ENCODE measurements at places on chromosomes 2 and 18.

DNA sequence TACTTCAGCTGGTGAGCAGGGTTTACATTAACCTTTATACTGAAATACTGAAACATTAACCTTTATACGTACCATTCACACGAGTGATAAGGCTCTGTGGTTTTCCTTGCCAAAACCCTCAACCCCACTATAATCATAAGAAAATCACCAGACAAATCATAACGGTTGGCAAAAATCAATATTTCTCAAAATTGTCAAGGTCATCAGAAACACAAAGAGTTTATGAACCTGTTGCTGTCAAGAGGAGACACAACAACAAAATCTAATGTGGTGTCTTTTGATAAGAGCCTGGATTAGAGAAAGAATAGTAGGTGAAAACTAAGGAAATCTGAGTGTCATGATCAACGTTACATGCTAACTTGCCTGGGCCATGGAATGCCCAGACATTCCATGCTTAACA, 396.9 kb upstream of the TMEFF2 start:
- DNase-seq = no peak

DNA sequence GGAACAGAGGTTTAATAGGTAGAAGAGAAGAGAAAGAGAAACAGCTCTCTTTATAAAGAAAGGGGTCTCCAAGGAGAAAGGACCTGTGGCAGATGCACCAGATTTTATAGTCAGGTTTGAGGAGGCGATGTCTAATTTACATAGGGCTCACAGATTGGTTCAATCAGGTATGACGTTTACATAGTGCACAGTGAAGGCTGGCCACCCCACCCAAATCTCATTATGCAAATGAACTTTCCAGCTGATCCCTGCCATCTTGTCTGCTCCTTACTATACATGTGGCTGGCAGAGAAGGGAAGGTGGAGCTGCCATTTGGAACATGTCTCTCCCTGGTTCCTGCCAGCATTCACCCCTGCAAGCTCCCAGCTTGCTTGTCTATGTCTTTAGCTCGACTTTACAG, 557.8 kb downstream of the SUCLG1 start:
- DNase-seq = no peak

DNA sequence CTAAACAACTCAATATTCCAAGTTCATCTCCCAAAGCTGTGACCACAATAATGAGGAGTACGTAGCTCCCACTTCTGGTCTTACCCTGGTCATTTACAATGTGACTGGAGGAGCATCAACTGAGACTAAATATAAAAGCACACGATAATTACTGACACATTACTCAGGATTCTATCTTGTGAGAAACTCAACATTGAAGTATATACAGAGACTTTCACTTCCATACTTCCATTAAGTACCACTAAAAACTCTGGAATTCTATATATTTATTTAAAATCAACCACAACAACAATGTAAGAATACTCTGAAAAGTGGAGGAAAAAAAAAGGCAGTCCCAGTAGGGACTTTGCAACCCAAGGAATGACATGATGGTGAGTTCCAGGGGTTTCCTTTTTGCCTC, 61.4 kb downstream of the XDH start:
- DNase-seq = no peak

DNA sequence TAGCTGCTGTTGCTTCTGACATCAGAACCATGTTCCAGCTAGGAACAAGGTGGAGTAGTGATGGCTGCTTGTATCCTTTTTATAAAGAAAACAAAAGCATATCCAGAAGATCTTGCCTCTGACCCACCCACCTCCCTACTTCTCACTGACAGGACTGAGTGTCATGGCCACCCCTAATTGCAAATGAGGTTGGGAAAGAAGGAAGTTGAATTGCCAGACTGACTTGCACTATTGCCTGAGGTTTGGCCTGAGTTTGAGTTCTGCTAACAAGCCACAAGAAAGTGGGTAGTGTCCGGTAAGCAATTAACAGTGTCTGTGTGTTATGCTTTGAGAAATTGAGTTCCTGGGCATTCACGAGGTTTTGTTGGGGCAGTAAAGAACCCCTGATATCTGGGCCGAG, 22.8 kb downstream of the SGPP2 start:
- DNase-seq = no peak

GRCh38 chr18:39845106-39845505, 2109.9 kb upstream of the PIK3C3 start:
- DNase-seq = no peak
